ENCODE measurements at places on chromosomes 1 and 21.

- no peak for DNase-seq
Observed at GRCh38 chr1:245215071-245215470, 60.3 kb downstream of the KIF26B start.

DNA sequence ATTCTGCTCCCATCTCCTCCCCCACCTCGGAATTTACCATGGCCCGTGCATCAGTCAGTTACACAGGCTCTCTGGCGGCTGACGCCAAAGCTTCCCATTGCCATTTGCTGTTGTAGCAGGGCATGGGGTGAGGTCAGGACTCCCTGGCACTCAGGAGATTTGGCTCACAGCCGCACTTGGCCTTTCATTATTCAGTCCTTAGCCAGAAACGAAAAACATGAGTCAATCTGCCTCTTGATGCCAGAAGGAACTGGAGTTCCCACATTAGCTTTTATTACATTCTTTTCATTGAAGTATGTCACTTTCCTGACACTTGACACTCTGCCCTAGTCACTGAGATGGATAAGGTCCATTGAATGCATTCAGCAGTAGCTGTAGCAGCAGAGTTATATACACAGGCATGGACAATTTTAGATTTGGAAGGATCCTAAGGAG is 260.6 kb downstream of the CACNA1E start:
- no peak for DNase-seq

- DNase-seq = no peak
Observed at GRCh38 chr1:63870152-63870551, 96.3 kb downstream of the ROR1 start.

- DNase-seq = no peak
Observed at GRCh38 chr1:208280681-208281450, 36.7 kb upstream of the PLXNA2 start.

GRCh38 chr1:33319186-33319948 is 1.5 kb downstream of the A3GALT2 start:
- no peak for DNase-seq

DNA sequence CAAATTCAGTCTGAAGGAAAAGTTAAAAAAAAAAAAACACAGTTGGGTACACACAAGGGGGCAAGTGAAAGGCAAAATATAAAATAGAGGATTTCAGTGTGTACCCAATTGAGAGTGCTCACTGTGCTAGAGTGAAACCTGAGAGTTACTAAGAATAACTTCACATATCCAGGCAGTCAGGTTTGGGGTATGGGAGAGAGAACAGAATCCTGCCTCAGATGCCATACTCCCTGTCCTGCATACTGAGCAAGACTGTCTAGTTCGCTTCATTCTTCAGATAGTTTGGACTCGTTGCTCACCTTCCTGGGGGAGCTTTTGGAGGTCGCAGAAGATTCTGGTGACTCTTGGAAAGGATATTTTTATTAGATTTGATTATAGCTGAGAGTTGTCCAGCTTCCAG is 20.4 kb downstream of the CEP85 start:
- no peak for DNase-seq

- DNase-seq = no peak
Observed at GRCh38 chr1:7590426-7590790, 180.7 kb upstream of the VAMP3 start.

DNA sequence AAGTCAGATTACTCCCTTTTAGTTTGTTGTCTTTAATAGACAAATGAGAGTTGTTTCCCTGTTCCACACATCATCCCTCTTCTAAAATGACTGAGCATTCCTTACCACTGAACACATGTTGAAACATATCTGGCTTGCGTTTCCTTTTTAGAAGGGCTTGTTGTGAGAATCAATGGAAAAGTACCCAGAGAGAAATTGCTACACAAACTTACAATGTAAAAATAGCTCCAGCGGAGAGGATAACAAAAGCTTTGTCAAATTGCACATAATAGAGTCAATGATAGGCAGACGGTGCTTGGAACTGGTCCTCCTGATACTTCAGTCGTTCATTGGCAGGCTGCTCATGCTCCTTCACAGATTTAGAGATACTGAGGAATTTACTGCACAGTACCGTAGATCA is 123.9 kb downstream of the CYYR1 start:
- DNase-seq = no peak

DNA sequence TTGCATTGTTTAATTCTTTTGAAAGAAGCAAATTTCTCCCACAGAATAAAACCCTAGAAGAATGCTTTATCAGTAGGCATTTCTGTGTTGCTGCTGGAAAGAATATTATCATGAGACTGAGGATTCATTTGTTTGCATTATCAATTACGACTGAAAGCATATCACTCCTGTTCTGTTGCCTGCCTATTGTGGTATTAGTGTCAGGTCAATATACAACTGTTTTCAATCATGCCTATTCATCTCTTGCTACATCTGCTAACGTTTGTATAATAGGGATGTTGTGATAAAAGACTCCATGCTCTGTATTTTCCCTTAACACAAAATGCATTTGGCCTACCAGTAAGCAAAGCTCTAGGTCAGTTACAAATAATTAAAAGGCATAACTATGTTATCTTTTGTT is 221.5 kb downstream of the PTPRC start:
- DNase-seq = no peak

DNA sequence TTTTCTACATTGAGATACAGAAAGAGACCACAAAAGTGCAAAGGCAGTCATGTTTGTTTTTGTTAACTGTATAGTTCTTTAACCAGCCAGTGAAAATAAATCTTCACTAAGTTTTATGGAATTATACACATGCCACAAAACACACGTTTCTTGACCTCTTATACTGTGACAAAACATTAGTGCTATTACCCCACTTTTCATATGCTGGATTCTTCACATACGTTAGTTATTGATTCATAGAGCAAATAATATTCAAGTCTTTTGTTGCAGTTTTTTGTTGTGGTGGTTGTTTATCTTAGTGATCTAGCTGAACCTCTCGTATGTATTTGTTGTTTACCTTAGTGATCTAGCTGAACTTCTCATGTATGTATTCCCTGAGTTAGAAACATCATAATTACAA is 28.0 kb downstream of the LYPLAL1 start:
- no peak for DNase-seq

GRCh38 chr1:226532553-226532952 is 16.0 kb upstream of the STUM start:
- DNase-seq = no peak

GRCh38 chr1:159015440-159015909 is 5.8 kb downstream of the IFI16 start:
- peak; percentile 91 for DNase-seq

GRCh38 chr21:45302082-45303061 is 14.7 kb upstream of the POFUT2 start:
- DNase-seq = no peak

DNA sequence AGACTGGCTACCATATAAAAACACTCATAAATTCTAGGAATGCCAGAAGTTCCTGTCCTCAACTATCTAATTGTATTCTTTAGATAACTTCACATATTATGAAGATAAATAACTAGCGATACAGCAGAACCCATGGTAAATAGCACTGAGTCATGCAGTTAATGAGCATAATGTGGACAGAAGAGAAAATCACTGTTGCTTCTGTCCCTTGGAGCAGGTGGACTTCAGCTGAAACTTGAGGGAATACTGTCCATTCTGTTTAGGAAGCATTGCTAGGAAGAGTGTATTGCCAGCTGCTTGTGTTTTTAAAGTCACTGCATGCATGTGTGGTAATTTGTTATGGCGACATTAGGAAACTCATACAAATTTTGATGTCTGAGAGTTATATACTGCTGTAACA is 854.4 kb downstream of the LTN1 start:
- no peak for DNase-seq

DNA sequence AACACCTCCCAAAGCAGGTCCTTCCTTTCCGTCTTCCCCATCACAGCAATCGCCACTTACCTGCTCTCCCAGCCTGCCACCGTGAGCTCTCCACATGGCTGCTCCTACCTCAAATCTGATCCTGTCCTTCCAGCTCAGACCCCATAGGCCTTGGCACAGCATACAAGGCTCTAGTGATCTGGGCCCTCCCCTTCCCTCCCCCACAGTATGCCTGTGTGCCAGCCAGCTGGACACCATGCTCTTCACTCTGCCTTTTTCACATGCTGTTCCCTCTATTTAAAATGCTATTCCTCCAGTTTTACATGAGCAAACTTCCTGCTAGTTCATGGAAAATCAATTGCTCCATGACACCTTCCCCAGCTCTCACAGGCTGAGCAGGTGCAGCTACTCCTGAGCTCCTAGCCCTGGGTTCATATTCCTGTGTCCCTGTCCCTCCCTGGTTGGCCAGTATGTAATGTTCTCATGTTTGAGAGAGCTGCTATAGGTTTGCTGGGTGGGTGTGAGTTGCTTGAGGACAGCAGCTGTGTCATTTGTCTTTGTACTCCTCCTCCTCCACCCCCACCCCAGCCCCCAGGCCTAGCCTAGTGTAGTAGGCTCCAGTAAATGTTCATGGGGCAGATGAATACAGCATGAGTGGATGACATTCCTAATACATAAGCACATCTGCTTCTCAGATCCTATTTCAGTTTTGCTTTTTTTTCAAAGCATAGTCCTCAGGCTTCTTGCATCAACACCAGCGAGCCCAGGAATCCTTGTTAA is 6.3 kb upstream of the TNNT2 start:
- no peak for DNase-seq

DNA sequence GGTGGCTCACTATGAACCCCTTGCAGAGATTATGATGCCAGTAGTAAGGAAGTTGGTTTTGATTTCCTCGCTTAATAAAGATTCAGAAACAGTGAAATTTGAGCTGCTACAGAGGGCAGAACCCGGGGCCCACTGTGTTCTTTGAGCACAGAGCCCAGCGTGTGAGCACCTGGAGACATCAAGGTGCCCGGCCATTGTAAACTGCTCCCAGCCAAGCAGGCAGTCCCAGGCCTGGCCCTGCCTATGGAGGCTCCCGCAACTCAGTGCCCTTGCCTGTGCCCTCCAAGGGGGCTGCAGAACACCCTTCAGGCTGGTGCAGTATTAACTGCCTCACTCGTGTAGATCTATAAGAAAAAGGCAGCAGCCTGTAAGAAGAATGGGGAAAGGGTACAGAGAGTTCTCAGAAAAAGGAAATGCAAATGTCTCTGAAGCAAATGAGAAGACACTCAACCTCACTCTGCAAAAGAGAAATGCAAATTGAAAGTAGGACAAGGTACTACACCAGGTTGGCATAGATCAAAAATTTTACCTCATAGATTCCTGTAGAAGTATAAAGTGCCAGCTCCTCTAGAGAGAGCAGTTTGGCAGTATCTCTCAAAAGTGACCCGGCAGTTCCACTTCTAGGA is 323.7 kb downstream of the HHAT start:
- no peak for DNase-seq

DNA sequence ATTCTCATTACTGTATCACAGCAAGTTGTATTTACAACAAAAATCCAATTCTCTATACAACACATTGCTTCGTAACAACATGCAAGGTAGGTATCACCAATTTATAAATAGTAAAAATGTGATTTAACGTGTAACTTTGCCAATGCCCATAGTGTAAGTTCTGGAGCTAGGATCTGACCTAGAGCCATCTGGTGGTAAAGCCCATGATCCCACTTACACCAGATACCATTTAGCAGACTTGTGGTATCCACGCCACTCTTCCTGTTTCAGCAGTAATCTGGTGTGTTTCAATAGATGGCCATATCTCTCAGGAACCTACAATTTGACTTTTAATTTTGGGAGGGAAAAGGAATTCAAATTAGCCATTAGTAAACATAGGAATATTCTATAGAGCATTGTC is 10.2 kb downstream of the SETSIP start:
- DNase-seq = no peak

DNA sequence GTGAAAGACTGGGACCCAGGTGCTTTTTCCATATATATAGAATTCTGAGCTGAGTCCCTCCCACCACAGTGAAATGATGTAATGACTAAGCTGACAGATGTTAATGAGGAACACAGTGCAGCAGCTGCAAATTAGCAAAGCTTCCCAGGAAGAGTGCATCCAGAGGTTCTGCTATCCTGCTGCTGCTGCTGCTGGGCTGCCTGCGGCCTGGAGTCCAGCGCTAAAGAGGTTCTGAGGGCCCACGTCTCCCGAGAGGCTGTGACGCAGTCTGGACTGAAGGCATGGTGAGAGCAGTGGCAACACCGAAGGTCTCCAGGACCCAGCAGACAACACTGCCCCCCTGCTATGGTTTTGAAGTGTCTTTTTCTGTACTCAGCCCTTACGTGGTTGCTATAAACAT is 63.9 kb downstream of the URB2 start:
- DNase-seq = no peak

GRCh38 chr1:101435831-101436511 is 199.2 kb downstream of the S1PR1 start:
- no peak for DNase-seq

DNA sequence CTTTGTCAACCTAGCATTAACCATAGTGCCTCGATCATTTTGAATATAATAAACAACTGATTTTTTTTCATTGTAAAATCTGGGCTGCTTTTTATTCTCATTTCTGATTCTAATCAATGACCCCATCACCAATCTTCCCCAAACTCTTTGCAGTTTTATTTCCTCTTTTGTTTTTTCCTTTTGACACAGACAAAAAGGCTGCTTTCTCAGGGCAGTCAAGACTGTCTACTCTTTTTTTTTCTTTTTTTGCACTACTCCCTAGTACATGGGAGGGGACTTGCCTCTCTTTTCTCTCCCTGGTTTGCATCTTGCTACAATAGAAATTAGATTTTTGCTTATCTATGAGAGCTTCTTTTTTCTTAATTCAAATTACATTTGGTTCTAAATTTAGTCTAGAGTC is 987.9 kb downstream of the ADGRL2 start:
- no peak for DNase-seq

DNA sequence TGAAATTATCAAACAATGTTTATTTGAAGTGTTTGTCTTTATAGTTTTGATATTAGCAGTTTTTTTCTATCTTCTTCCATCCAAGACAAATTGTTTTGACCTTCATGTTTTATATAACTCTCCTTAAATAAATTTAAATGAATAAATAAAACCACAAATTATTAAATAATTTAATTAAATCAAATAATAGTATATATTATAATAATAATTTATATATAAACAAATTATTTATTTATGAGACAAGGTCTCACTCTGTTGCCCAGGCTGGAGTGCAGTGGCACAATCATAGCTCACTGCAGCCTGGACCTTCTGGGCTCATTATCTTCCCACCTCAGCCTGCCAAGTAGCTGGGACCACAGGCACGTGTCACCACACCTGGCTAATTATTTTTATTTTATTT is 12.4 kb upstream of the PWP2 start:
- no peak for DNase-seq

- peak; percentile 48 for DNase-seq
Observed at GRCh38 chr1:186754542-186755145, 74.1 kb upstream of the PLA2G4A start.

- no peak for DNase-seq
Observed at GRCh38 chr1:54367613-54368012, 38.6 kb downstream of the SSBP3 start.

All from COLO829 (cell line).